ENCODE measurements at places on chromosomes 2 and 18.

DNA sequence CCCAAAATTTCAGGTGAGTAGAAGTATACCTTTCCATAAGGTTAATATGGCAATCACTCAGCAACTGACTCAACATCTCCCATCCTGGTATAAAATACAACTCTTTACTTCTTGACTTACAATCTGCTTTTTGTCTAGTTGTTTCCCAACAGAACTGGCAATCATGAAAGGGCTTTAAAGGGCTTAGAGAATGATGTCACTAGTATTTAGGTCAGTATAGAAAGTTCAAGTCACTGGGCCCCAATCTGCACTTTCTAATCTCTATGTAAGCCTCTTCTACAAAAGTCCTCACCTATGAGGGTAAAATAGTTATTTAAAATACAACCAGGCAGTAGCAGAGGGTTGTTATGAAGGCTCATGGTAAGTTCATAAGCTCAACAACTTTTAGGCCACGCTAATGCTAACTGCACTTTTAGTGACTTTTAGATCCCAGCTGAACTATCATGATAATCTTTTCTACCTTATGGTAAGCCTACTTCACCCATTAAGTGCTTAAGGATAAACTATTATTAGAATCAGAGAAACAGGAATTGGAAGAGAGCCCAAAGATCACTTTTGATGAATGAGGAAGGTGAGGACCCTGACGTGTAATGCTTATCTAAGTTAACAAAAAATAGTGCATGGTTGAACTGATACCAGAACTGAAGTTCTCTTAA, 79.6 kb downstream of the GORASP2 start:
- no peak for DNase-seq

DNA sequence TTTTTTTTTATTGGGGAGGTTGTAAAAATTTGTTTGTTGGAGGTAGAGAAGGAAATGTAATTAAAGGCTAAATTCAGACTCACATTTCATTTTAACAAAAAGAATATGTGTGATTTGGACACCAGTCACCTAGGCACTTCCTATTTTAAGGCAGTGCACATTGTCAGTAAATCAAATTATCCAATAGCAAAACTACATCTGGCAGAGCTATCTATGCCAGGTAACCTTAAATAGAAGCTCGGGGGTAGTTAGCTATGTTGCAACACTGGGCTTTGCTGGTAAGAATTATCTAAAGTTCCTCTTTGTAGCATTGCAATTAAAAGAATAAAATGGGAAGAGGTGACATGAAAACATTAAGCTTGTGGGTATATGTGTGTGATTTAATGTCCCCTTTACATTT, 1064.4 kb upstream of the ZEB2 start:
- DNase-seq: no peak

DNA sequence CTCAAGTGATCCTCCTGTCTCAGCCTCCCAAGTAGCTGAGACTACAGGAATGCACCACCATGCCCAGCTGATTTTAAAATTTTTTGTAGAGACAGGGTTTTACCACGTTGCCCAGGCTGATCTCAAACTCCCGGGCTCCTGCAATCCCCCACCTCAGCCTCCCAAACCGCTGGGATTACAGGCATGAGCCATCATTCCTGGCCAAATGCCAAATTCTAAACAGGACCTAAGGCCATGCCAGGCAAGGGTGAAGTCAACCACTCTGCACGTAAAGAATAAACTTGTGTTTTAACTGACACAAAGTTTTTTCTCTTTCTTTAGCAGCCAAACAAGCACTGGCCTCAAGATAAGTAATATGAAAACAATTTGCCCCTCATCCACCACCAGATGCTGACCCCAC, 37.4 kb upstream of the SATB2 start:
- no peak for DNase-seq

DNA sequence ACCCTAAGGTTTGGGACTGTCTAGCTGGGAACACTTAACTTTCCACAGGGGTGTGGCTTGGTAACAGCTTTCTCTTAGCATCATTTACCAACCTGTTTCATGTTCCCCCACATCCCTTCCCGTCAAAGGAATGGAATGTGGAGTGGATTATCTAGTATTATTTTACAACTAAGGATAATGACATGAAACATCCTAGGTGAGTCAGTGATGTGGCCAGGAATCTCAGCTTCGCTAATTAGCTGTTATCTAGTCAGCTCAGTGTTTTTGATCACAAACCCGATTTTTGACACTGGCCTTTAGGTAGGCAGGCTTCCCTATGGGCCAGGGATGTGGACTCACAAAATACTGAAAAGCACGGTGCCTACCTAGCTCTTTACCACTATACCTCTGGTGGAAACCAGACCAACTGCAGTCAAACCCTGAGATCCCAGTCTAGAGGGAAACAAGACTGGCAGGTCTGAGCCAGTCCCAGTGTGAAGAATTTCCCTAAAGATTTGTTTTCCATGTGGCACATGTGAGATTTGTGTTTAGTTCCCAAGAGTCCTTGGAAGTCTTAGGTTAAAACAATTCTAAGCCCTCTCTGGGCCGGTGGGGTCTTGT, 2.8 kb upstream of the NRP2 start:
- DNase-seq: no peak

DNA sequence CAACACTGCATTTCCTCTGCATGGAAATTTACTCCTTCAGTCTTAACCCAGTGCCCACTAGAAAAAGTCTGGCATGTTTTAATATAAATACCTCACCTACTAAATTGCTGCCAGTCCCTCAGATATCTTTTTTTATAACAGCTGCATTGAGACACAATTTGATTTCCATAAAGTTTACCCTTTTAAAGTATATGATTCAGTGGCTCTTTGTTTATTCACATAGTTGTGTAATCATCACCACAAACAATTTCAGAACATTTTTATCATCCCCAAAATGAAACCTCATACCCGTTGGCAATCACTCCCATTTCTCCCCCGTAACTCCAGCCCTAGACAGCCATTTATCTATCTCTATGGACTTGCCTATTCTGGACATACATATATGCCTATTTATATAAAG, 17.0 kb upstream of the FRZB start:
- DNase-seq: no peak

GRCh38 chr2:231163414-231164095, 34.9 kb upstream of the ARMC9 start:
- no peak for DNase-seq

DNA sequence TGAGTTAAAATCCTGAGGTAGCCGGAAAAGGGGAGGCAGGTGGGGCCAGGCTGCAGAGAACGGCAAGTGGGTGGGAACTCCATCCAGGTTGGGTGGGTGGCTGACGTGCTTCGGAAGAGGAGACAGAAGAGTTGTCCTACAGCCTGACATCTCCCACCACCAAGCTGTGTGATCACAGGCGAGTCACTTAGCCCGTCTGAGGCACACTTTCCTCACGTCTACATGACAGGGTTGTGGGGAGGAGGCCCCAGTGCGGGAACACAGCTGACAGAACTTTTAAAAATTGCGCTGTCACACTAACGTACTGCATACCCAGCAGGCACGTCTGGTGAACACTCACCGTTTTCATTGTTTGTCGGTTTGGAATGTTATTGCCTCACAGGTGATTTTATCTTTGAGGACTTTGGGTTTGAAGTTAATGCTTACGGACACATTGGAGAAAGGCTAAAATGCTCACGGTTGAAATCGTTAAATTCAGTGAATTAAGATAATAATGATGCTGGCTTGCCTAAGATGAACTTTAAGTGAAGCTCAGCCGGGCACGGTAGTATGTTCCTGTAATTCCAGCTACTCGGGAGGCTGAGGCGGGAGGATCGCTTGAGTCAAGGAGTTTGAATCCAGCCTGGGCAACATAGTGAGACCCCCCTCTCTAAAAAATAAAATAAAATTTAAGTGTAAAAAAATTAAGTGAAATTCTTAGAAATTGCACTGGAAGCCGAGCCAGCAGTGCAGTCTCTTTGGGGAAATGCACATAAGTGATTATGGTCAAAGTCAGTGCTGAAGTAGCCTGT, 8.9 kb downstream of the EMILIN2 start:
- no peak for DNase-seq

- DNase-seq: no peak
Measured at GRCh38 chr2:178761759-178762371, 45.4 kb downstream of the TTN start.

DNA sequence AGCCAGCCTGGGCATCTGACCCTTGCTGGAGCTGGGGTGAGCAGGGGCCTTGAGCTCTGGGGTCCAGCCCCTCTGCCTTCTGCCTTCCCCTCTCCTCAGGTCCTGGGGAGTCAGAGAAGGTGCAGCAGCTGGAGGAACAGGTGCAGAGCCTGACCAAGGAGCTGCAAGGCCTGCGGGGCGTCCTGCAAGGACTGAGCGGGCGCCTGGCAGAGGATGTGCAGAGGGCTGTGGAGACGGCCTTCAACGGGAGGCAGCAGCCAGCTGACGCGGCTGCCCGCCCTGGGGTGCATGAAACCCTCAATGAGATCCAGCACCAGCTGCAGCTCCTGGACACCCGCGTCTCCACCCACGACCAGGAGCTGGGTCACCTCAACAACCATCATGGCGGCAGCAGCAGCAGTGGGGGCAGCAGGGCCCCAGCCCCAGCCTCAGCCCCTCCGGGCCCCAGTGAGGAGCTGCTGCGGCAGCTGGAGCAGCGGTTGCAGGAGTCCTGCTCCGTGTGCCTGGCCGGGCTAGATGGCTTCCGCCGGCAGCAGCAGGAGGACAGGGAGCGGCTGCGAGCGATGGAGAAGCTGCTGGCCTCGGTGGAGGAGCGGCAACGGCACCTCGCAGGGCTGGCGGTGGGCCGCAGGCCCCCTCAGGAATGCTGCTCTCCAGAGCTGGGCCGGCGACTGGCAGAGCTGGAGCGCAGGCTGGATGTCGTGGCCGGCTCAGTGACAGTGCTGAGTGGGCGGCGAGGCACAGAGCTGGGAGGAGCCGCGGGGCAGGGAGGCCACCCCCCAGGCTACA, 3.8 kb downstream of the EMILIN1 start:
- DNase-seq: peak; percentile 20

GRCh38 chr2:226220511-226220910, 579.1 kb downstream of the IRS1 start:
- DNase-seq: no peak

DNA sequence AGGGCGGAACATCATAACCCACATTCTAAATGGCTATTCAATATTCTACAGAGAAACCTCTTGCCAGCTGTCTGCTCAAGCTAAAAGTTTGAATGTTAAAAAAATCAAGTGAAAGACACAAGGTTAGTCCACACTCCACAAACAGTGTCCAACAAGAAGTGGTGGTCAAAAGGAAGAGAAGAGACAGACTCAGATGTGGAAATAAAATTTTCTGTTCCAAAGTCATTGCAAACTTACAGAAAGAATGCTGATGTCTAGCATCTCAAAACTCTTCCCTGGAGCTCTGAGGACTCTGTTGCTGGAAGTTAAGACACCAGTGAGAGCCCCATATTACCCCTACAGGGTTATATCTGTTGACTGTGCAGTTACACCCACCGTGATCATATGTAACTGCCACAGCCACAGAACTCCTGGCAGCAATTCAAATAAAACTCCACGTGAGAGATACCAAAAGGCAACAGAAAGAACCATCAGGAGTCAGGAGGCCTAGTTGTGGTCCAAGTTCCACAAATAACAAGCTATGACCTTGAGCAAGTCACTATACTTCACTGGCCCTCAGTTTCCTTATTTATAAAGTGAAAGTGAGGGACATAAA, 60.9 kb downstream of the AAK1 start:
- no peak for DNase-seq

Data from femur (tissue), 1 donor.